Tibial nerve (tissue), 4 donors: ENCODE measurements at places on chromosomes 1 and 21.

DNA sequence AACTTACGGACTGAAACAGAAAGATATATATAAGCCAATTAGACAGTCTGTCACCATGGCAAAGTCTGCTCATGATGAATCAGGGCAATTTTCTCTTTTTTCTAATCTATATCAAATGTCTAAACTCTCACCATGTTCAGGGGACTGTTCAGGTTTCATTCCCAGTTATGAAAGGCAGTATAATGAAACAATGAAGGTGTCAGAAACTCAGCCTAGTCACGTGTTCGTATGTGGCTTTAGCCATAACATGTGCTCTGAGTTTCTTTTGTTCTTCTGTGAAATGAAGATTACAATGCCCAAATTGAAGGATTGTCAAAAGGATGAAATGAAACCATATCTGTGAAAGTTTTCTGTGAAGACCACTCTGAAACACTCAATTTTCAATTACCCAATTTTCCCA lies 392.9 kb downstream of the DSCAM start:
- no peak for DNase-seq

DNA sequence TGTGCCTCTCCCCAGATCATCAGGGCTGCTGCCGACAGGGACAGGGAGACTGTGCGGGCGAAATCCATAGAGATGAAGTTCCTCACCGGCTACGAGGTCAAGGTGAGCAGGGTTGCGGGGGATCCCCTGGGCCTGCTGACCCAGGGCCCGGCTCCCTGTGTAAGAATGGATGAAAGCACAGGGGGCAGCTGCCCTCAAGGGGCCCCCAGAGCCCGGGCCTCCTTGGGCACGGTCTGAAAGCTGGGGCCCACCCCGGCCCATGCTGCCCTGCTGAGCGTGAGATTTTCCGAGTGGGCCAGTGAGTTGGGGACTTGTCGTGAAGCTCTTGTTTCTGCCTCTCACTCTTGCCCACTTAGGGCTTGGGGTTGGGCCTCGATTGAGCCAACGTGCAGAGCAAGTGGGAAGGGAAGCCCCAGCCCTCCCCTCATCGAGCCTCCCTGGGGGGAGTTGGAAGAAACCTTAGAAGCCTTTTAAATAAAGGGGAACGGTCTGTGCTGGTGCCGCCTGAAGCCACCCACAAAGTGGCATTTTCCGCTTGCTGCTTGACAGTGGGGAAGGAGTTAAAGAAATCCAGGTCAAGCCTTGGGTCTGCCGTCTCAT lies 45.2 kb downstream of the COQ8A start:
- no peak for DNase-seq

DNA sequence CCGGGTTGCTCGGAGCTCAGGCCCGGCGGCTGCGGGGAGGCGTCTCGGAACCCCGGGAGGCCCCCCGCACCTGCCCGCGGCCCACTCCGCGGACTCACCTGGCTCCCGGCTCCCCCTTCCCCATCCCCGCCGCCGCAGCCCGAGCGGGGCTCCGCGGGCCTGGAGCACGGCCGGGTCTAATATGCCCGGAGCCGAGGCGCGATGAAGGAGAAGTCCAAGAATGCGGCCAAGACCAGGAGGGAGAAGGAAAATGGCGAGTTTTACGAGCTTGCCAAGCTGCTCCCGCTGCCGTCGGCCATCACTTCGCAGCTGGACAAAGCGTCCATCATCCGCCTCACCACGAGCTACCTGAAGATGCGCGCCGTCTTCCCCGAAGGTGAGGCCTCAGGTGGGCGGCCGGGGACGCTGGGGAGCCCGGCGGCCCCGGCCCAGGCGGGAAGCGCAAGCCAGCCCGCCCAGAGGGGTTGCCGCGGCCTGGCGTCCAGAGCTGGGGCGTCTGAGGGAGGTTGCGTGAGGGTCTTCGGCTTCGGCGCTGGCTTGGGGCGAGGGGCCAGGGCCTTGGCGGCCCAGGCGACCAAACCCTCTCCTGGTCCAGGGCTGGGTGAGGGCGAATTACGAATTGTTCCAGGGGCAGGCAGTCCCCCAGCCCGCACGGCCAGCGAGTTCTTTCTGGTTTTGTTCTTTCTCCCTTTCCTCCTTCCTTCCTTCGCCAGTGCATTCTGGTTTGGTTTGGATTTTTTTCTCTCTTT lies 805 bp downstream of the SIM2 start:
- DNase-seq = no peak

DNA sequence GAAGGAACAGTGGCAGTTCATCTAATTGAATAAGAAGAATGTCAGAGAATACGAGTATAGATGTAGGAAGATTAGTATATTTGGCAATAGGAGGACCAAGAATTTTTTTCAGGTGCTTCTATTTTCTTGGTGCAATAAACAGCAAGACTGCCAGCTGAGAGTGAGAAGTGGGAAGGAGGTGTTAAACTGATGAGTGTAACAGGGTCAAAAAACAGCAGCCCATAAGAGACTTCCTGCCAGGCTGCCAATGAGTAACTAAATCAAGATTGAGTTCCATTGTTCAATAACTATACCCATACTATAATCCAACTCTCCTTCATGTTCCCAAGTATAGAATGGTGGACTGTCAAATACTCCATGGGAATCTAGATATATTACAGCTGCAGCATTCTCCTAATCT lies 28.7 kb downstream of the LYST start:
- no peak for DNase-seq

DNA sequence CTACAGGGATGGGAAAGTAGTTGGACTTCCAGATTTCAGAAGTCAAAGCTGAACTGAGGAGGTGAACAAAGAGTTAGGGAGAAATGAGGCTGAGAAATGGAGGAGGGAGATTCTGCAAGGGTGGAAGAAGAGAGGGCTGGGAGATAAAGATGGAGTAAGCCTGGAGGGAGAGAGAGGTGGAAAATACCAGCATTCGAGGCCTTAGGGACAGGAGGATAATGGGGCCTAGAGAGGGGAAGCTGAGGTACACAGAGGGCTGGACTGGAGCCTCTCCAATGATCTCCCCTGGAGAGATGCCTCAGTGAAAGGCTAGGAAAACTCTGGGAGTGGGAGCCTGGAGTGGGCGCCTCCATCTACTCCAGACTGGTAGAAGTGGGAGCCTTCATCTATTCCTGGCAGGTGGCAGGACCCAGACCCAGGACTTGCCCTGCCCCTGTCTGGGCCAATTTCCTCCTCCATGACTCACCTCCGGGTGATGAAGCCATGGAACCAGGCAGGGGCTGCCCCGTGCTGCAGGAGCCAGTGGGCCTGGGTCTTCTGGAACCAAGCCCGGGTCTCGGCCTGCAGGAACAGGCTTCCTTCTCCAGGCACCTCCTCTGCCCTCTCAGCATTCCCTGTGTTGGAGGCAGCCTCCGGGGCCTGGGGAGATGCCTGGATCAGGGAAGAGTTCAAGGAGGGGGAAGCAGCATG lies 1.9 kb downstream of the SH2D2A start:
- DNase-seq = no peak

DNA sequence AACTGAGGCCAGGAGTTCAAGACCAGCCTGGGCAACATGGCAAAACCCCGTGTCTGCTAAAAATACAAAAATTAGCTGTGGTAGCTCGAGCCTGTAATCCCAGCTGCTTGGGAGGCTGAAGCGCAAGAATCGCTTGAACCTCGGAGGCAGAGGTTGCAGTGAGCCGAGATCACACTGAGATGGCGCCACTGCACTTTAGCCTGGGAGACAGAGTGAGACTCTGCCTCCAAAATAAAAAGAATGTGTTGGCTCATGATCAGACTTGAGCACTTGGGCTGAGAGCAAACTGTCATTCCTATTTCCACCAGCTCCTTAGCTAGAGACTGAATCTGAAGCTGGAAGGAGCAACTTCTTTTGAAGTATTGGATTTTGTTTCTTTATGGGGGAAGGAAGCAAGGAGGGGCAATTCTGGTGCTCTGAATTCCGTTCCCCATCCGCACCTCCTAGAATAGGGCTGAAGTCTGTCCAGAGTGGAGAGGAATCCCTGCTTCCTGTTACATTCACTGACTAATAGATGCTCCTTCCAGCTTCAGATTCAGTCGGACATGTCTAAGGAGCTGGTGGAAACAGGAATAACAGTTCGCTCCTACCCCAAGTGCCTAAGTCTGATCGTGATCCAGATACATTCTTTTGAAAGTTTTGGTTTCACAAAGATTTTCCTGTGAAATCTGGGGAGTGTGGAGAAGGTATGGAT lies 3.8 kb downstream of the ZNF672 start:
- DNase-seq = no peak

- no peak for DNase-seq
Measured at GRCh38 chr1:230717251-230717650, 3.3 kb upstream of the AGT start.

GRCh38 chr1:199646761-199647160 lies 380.7 kb upstream of the NR5A2 start:
- DNase-seq = no peak

GRCh38 chr21:44024257-44024656 lies 12.1 kb downstream of the TRAPPC10 start:
- DNase-seq = no peak

- DNase-seq = no peak
Measured at GRCh38 chr1:151939779-151940178, 30.5 kb upstream of the THEM4 start.

- DNase-seq = no peak
Measured at GRCh38 chr1:63787875-63788274, 14.1 kb downstream of the ROR1 start.

GRCh38 chr1:119554183-119554582 lies 47.2 kb downstream of the HSD3B1 start:
- DNase-seq = peak; percentile 33

DNA sequence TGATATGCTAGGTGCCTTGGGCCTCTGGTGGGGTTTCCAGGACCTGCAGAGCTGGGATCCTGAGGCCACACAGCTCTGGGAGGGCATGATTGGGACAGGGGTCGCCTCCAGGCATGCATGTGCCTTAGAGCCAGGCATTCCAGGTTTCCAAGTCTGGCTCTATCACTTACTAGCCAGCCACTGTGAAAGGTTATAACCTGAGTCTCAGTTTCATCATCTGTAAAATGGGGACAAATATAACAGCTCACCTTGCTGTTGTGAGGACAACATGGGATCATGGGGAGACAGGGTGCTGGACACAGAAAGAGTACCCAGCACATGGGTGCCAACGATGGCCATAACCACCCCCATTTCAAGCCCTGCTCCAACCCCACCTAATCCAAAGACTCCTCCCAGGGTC lies 2.7 kb downstream of the CHI3L1 start:
- no peak for DNase-seq

GRCh38 chr1:180227861-180228647 lies 2.0 kb upstream of the LHX4 start:
- DNase-seq = no peak
